ENCODE measurements at places on chromosomes 7 and 10. TPM values are rescaled to one million over a fixed set of nuclear protein-coding genes. Genes with fewer than 3 reads are reported as not detected.

ENO4 gene
- 0.35 TPM for total RNA-seq

RARRES2 gene
- 15.2 TPM for total RNA-seq

CDNF gene
- total RNA-seq: 0.35 TPM

PDSS1 gene
- 4.7 TPM for total RNA-seq

TEX36 gene
- total RNA-seq: not detected

PRR15 gene
- 0.59 TPM for total RNA-seq

GATAD1 gene
- 16.5 TPM for total RNA-seq

STK31 gene
- total RNA-seq: not detected

RNF148 gene
- total RNA-seq: 0.45 TPM

GIMAP6 gene
- not detected for total RNA-seq

ETV1 gene
- total RNA-seq: 8.0 TPM

ASB10 gene
- not detected for total RNA-seq

OPN4 gene
- total RNA-seq: not detected

ARHGEF35 gene
- 2.0 TPM for total RNA-seq

PKD2L1 gene
- not detected for total RNA-seq

EVX1 gene
- not detected for total RNA-seq

GIMAP4 gene
- not detected for total RNA-seq

CTAGE4 gene
- 0.35 TPM for total RNA-seq

LMOD2 gene
- total RNA-seq: not detected

COL13A1 gene
- total RNA-seq: 4.0 TPM

Measured in smooth muscle cell of the coronary artery (primary cell).